ENCODE measurements at places on chromosomes 13 and 19.
A peak's percentile ranks its signal among the peaks of the same experiment; 100 is the strongest.

- no peak for DNase-seq
These were observed 7.1 kb downstream of the KLF16 start for GRCh38 chr19:1856345-1856697.

DNA sequence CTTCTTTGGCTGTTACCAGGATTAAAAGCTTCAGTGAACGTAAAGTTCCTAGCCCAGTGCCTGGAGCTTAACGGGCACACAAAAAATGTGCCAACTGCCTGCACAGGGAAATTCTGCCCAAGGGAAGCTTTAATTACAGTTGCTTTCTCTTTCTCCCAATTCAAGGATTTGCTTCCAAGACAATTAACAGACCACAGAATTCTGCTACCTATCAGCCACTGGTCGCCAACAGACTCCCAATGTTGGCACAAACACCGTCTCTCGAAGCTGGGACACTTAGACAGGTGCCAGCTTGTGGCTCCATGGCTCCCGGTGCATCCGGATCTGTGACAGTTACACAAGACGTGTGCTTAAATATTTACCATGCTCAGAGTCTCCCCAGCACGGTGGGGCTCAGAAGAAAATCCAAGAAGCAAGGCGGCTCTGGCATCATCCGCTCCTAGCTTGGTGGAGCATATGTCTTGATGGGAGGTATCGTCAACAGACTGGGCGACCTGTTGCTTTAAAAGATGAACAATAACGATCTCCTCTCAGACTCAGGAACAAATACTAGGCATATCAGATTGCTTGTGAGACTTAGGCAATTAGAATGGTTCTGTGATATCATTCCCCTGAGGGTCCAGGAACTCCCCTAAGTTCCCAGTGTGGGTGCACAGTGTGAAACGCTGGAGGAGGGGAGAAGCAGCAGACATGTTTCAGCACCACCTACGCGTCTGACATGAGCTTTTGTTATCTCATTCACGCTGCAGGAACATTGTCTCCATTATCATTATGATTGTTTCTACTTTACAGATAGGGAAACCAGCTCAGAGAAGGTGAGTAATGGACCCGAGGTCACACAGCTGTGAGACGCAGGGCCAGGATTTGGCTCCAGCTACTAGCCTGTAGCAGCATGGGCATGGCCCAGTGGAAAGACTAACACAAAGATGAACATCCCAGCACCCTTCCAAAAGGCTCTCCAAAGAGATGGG is 61.6 kb downstream of the ALOX5AP start:
- DNase-seq: peak; percentile 18

- DNase-seq: no peak
These were observed 1.8 kb downstream of the FBXW9 start for GRCh38 chr19:12694641-12695040.

GRCh38 chr13:37657134-37657533 is 58.6 kb upstream of the POSTN start:
- DNase-seq: no peak

- no peak for DNase-seq
These were observed 1308.4 kb downstream of the SLITRK5 start for GRCh38 chr13:88979465-88980175.

Data from stimulated activated CD4-positive, alpha-beta T cell treated with anti-CD3 and anti-CD28 coated beads, Interleukin-1b, Interleukin-23, amount 100 ng/mL, for 24 hours (primary cell).